Stimulated activated CD8-positive, alpha-beta memory T cell treated with anti-CD3 and anti-CD28 coated beads, Interleukin-4, amount 100 ng/mL, for 1 hour (primary cell): ENCODE measurements at places on chromosomes 7 and 10.

DNA sequence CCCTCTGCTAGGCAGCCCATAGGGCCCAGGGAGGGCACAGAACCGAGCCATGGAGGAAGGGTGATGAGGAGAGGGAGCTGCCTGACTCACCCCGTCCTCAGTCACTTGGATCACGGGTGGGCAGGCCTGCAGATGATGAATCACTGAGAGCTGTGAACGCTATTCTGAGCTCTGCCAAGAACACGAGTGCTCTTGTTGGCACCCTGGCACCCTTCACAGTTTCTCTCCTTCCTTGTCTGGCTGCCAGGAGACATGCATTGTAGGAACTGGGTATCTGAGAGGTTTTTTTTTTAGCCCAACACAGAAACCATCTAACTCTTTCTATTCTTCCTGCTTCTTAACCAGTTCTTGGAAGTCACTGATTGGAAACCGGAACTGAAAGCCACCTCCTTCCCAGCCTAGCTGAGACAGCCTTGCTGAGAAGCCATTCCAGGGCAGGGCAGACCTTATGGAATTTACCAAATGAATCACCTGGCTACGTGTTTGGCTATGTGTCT, 82.1 kb downstream of the SLC37A3 start:
- no peak for DNase-seq

DNA sequence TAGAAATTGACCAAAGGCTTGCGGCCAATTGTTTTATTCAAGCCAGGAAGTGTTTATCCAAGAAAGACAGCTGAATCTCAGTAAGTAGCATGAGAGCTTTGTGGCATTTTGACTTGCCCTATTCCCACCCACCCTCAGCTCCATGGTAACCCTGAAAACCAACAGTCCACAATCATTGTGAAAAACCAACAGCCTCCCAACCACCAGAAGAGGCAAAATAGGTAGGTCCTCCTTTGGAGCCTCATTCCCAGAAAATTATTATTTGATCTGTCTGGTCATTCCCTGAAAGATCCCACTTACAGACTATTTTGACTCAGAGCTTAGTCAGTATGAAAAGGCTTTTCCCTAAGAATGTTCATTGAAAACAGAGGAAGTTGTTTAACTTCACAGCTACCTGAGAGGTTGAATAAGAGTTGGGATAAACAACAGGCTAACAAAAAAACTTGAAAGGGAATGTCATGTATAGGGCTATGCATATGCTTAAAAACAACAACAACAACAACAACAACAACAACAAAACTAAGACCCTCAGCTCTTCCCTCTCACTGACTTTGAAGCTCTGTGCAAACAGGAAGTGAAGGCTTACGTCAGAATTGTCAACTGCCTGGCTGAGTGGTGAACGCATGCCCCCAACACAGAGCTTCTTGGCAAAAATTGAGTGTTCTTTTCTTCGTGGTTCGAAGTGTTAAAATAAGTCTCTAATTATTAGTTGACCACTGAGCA, 11.2 kb downstream of the KPNA7 start:
- DNase-seq: no peak

DNA sequence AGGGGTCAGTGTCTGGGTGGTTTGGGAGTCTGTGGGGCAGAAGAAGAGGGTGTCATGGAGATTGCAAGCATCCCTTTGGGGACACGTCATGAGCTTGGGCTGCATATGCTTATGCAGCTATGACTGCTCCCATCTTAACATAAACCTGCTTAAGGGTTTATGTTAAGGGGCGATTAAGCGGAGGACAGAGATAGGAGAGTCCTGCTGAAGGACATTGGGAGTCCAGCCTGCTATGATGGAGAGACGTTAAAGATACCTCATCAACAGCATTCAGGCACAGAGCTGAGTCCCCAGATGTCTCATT, 76.8 kb upstream of the AKR1E2 start:
- DNase-seq: no peak

DNA sequence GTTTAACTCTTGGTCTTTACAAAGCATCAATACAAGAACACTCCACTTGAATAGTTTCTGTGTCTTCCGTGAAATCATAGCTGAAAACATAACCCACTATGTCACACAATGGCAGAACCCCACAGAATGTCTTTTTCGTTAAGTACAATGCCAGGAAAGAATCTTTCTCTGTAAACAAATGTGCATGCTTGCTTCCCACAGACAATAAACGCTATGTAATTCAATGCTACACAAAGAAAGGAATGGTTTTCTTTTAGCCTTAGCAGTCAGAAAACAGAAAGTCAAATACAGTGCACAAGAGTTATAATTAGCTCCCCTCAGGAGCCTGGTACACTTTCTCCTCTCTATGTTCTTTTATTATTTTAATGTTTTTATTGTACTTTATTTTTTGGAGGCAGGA, 186.1 kb downstream of the SRPK2 start:
- no peak for DNase-seq

DNA sequence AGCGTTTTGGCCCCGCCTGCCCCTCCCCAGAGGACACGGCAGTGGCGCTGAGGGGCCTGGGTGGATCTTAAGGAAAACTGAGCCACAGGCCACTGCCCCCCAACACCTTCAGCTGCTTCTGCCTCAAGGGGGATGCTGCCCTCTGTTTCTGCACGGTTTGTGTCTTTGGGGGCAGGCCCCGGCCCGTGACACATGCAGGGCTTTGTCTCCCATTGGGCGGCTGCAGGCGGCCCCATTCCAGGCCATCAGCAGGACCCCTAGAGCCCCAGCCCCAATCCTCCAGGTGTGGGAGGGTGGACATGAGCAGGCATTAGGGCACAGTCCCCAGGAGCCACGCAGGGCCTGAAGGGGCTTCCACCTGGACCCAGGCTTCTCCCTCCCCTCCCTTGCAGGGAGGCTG, 25.3 kb upstream of the PPP2R2D start:
- no peak for DNase-seq

GRCh38 chr10:51630640-51631005, 68.8 kb downstream of the CSTF2T start:
- no peak for DNase-seq
